NCI-H1417 treated with DMSO at 0.1 percent for 48 hours (cell line): ENCODE measurements at places on chromosomes 3 and 15.

DNA sequence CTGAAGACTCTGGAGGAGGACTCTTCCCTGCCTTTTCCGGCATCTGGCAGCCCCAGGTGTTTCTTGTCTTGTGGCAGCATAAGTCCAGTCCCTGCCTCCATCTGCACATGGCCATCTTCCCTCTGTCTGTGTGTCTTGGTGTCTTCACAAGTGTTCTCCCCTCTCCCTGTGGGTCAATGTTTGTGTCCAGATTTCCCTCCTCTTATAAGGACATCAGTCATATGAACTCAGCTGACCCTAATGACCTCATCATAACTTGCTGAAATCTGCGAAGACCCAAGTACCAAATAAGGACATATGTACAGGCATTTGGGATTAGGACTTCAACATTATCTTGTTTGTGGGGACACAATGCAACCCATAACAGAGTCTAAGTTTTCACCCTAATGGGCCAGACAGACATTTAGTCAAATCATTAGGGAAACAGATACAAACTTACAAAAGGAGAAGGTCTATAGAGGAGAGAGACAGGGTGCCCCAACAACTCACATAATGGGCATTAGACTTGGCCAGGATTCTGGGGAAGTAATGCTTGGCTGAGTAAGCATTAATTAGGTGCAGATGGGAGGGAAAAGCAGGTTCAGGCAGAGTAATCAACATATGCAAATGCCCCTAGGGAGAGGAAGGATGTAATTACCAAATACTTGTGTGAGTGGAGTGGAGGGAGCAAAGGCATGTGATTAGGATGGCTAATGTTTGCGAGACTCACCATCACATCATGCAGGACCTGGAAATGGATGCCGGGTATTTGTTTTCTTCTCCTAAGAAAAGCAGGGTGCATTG lies 372.8 kb upstream of the TBL1XR1 start:
- DNase-seq: no peak

DNA sequence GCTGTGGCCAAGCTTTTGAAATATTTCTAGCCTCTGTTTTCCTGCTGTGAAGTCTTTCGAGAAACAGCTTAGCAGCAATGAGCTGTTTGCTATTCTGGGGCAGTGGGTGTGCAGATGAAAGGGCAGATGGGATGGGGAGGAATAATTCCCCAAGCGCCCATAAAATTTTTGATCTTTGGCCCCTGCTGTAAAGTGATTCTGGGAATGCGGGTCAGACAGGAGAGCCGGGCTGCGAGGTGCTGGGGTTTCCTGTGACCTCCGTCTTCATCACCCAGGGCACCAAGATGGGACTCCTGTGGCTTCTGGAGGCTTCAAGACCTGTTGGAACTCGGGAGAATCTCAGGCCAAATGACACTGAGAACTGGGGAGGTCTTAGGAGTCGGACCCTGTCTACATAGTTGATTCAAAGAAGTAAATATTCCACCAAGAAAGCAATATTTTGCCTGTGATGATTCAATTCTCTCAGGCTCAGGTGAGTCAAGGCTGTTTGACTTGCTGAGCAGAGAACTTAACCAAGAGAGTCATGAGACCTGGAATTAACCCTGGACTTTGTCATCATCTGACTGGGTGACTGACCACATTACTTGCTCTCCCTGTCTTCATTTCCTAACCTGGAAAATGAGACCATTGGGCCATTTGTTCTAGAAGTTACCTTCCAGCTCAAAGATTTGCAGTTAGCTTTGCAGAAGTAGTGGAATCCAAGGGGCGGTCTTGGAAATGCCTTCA lies 86.4 kb downstream of the POLR2M start:
- DNase-seq: no peak

- DNase-seq: no peak
These were observed 84.7 kb downstream of the SEC22A start for GRCh38 chr3:123286308-123287023.

GRCh38 chr3:110246796-110247376 lies 824.7 kb upstream of the NECTIN3 start:
- DNase-seq: no peak

GRCh38 chr3:64072126-64072525 lies 48.8 kb upstream of the PSMD6 start:
- DNase-seq: no peak

- DNase-seq: no peak
These were observed 367.5 kb downstream of the MECOM start for GRCh38 chr3:169295912-169296570.

- DNase-seq: no peak
These were observed 48.7 kb upstream of the ROBO2 start for GRCh38 chr3:76991165-76991564.

- no peak for DNase-seq
These were observed 207.0 kb upstream of the ATP10A start for GRCh38 chr15:26070095-26070532.

GRCh38 chr3:11010426-11011165 lies 18.0 kb downstream of the SLC6A1 start:
- no peak for DNase-seq

DNA sequence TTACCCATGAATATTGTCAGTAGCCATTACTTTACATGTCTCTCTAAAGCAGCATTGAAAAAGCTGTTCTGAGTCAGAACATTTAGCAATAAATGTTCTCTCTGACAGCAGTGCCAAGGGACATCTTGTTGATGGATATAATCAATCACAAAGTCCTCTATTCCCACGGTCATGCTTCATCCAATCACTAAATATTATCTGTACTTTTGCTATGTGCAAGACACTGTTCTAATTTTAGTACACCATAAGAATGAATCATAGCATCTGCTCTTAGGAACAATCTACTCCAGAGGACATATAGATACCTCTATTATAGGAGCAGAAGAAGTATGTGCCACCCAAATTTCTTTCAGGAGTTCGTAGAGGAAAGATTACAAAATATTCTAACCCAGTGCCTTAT lies 142.5 kb upstream of the MBNL1 start:
- no peak for DNase-seq

GRCh38 chr15:44537735-44538240 lies 841 bp downstream of the EIF3J start:
- DNase-seq: no peak

DNA sequence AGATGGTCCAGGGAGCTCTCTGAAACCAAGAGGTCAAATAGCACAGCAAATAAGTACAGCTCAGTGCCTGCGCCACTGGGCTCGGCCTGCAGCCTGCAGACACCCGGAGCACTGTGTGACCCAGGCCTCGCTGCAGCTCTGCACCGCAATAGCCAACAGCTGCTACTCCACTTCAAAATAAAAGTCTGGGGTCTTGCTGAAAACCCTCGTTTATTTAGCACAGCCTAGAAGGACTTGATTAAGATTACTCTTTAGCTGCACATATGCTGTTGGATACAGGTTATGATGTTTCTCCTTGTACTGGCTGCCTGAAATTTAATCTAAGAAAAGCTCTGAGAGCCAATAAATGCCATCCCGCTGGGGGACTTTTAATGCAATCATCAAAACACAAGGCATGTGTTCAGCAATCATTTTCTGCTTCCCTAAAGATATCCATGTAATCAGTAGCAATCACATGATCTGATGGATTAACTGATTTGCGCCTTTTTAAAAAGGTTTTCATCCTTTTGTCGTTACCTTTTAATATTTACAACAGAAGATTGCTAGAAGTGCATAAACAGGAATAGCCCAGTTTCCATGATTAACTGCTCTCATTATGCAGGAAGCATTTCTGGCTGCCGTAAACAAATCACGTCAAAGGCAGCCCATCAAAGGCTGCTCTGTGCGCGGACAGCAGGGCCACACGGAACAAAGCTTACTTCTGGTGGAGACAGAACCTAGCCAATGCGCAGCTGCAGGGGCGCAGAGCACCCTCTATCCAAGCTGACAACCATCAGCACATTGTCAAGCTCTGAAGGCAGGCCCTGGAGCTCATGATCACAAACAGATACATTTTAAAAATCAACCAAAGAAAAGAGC lies 58.8 kb downstream of the CLASP2 start:
- peak; percentile 64 for DNase-seq

GRCh38 chr15:84598993-84599392 lies 1.8 kb upstream of the ZSCAN2 start:
- DNase-seq: no peak

- DNase-seq: no peak
These were observed 33.7 kb downstream of the VIPR1 start for GRCh38 chr3:42535981-42536784.

DNA sequence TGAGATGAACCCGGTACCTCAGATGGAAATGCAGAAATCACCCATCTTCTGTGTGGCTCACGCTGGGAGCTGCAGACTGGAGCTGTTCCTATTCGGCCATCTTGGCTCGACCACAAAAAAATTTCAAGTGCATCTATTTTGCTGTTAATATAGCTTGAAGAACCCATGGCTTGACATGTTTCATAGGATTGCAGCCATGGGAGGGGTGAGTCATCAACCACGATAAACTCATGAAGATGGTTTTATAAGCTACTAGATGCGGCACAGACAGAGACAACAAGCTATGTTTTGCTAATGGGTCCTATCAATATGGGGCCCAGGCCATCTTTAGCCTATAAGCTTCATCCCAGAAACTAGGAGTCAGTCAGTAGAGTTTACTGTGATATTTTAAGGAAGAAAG lies 100.4 kb upstream of the PHLDB2 start:
- no peak for DNase-seq

GRCh38 chr15:60408463-60408981 lies 10.7 kb upstream of the ANXA2 start:
- DNase-seq: no peak

DNA sequence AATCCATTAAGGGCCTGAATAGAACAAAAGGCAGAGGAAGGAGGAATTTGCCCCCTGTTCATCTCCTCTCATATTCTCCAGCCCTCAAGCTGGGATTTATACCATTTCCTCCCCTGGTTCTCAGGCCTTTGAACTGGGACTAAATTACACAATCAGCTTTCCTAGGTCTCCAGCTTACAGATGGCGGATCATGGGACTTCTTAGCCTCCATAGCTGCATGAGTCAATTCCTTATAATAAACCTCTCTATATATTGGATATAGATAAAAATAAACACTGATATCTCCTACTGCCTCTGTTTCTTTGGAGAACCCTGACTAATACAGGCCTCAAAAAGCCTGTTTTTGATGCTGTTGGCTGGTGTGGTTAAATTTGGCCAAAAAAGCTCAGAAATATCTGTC lies 84.5 kb upstream of the TMEM108 start:
- no peak for DNase-seq

DNA sequence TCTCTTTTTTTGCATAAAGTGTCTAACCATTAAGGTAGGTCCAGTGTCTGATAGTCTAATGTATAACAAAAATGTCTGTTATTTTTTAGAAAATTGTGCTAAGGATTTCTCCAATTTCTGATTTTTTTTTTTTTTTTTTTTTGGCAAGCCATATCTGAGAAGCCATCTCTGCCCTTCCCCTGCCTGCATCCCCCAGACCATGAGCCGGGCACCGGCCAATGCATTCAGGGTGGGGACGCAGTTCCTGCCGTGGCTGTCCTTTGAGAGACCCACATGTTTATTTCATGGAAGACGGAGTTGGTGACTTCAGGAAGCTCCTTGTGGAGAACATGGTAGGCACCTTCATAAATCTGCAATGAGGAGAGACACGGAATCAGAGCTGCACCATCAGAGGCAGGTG lies 19.2 kb downstream of the ABTB1 start:
- no peak for DNase-seq

- no peak for DNase-seq
These were observed 28.8 kb downstream of the APBA2 start for GRCh38 chr15:28914483-28915023.

- DNase-seq: no peak
These were observed 65.7 kb downstream of the TJP1 start for GRCh38 chr15:29756358-29757267.

- DNase-seq: no peak
These were observed 3.3 kb downstream of the ARL6IP5 start for GRCh38 chr3:69088063-69088462.

GRCh38 chr3:113454630-113455029 lies 13.3 kb upstream of the CFAP44 start:
- DNase-seq: no peak

GRCh38 chr3:3589715-3590130 lies 209.5 kb upstream of the LRRN1 start:
- DNase-seq: no peak

GRCh38 chr3:177396733-177397132 lies 199.5 kb upstream of the TBL1XR1 start:
- no peak for DNase-seq

GRCh38 chr3:66553441-66554113 lies 52.8 kb upstream of the LRIG1 start:
- DNase-seq: no peak
